Trophoblast cell (in vitro differentiated cells and primary cell): ENCODE measurements at places on chromosomes 7 and 10.

GRCh38 chr10:3074145-3074665 lies 6.9 kb downstream of the PFKP start:
- DNase-seq = peak; percentile 94

DNA sequence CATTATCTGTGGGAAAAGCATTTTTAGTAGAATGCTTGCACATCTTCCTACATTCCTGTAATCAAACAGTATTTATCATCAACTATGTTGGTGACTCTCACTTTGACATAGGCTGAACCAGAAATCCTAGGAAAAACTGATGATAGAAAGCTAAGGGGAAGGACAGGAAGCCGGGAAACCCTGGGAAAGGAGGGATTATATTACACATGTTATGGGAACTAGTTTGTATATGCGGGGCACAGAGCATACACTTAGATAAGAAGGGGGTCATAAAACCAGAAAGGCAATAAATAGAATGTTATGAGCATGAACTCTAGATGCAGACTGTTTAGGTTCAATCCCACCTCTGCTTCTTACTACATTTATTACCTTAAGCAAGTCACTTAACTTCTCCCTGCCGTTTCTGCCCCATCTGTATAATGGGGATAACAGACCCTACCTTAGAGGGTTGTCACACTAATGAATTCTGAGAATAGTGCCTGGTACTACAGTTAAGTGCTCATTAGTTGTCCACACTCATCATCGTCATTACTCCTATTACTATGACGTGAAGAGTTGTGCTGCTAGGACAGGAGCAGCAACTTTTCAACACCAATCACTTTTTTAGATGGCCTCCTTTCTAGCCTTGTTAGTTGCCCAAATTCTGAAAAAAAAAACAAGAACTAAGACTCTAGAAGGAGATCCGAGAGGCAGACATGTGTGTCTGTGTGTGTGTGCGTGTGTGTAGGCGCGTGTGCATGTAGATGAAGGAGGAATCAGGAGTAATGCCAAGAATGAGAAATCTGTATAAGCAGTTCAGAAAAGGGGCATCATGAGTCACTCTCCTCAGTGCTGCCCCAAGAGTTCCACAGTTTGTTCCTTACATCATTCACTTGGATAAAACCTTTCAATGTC lies 52.2 kb downstream of the KMT2C start:
- no peak for DNase-seq

DNA sequence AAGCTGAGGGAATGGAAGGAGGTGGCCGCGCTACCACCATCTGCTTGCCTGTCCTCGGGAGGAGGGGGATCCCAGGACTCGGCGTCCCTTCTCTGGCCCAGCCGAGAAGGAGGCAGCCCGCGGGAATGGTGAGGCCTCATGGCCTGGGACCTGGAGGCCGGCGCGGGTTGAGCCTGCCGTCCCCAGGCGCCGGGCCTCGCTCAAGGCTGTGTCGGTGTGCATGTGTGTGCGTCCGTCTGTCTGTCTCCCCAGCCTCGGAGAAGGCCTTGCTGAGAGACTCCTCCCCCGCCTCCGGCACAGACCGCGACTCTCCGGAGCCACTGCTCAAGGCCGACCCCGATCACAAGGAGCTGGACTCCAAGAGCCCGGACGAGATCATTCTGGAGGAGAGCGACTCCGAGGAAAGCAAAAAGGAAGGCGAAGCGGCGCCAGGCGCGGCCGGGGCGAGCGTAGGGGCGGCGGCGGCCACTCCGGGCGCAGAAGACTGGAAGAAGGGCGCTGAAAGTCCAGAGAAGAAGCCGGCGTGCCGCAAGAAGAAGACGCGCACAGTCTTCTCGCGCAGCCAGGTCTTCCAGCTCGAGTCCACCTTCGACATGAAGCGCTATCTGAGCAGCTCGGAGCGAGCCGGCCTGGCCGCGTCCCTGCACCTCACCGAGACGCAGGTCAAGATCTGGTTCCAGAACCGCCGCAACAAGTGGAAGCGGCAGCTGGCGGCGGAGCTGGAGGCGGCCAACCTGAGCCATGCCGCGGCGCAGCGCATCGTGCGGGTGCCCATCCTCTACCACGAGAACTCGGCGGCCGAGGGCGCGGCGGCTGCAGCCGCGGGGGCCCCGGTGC lies 1.3 kb downstream of the HMX3 start:
- no peak for DNase-seq

- no peak for DNase-seq
Observed at GRCh38 chr10:86127274-86127819, 239.2 kb downstream of the GRID1 start.

DNA sequence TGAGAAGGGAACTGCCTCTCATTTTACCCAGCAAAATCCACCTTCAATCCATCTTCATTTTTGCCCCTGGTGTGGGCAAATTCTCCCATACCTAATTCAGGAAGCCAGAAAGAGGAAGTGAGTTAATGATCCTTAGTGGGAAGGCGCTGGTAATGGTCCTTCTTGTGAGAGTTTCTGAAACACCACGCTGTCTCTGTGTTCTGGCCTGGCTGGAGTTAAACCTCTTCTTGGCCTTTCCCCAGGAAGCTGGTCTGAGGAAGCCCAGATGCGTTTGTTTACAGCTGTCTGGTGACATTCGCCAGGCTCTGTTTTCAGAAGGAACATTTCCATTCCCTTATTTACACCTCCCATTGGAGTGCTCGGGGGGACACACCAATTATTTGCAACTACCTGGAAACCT lies 24.3 kb downstream of the HTRA1 start:
- peak; percentile 14 for DNase-seq

DNA sequence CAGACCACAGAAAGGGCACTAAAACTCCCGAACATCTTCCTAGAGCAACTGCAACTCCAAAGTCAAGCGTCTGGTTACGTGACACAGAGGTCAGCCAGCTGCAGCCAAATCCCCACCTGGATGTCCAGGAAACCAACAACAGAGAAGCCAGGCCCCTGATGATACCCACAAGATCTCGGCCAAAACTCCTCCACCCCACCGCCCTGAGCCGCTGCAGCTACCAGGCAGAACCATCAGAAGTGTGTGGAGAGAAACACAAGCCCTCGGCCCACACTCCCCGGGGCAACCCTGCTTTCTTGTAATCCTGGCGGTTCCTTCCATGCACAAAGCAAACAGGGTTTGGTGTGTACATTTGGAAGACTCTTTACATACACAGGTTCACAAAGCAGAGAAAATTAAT lies 8.7 kb downstream of the CHST15 start:
- DNase-seq = no peak

- no peak for DNase-seq
Observed at GRCh38 chr7:118902600-118902999, 678.1 kb downstream of the ANKRD7 start.

DNA sequence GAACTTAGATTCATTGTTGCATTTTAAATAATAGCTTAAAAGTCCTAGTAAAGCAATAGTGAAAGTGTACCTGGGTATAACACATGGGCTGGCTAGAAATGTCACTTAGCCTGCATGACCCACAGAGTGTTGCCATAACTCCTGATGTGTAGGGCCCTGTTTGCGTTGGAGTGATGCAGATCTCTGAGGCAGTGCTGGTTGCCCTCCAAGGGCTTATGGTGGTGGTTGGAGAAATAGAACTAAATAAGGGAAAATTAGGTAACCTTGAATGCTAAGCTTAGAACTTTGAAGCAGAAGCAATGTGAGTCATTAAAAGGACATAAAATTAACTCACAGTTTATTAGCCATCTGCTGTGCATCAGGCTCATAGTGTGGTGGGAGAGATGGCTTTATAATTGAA lies 105.7 kb downstream of the CCNY start:
- DNase-seq = peak; percentile 21

DNA sequence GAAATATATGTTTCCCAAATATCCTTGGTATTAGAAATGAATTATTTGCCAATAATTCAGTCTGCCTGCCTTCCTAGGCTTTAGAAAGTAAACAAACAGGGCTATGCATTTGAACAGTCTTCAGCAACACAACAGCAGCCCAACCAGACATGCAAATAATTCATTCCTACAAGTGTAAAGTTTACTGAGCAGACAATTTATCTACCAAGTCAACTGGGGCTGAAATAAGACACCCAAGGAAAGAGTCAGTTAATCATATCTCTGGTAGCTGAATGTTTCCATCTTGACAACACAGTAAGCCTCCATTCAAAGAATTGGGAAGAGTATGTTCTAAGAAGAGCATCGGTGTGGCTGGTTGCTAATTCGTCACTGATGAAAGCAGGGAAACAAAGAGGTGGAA lies 38.4 kb downstream of the AIFM2 start:
- no peak for DNase-seq

DNA sequence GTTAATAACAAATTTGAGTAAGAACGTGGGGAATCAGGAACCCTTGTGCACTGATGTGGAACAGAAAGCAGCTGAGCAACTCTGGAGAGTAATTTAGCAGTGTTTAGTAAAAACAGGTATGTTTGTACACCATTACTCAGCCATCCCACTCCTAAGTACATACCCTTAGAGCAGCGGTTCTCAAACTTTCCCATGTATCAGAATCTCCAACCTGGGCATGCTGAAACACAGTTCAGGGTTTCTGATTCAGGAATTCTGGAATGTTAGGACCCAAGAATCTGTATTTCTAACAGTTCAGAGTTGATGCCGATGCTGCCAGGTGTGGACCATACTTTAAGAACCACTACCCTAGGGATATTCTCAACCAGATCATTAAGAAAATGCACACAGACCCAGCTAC lies 5.1 kb downstream of the SGMS1 start:
- no peak for DNase-seq

- DNase-seq = no peak
Observed at GRCh38 chr10:127428385-127428980, 120.6 kb upstream of the NPS start.

DNA sequence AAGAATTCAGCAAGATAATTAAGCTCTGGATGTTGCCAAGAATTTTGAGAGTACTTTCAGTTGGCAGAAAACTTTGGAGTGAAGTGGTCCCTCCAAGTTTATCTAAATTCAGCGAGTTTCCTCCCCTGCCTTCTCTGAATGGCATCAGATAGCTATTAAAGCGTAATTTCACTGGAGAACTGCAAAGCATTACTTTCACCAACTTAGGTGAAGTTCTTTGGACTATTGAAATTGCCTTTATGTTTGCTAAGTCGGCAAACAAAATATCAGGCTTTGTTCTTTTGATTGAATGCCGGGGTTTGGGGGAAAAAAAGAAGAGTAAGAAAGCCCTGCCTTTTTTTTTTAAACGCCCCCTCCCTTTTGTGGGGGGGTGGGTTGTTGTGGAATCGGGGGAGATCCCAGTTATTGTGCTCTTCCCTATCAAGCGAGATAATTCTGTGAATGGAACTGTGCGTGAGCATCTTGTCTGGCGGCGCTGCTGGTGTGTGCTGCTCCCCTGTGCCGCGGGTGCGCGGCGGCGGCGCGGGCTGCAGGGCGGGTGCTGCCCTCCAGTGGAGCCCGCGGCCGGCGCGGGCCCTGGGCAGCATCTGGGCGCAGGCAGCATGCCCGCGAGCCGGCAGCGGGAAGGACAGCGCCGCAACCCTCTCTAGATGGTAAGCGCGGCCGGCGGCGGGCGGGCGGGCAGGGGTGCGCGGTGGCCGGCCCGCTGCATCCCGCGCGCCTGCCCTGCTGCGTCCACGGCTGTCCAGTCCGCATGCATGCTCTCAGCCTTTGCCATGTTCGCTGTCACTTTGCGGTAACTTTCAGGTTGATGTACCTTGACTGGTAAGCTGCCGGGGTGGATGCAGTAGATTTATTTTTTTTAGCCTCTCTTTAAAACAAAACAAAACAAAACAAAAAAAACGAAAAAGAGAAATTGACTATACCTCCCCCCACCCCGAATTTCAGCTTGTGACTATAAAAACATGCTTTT lies 176.5 kb downstream of the TCF7L2 start:
- DNase-seq = peak; percentile 39

- no peak for DNase-seq
Observed at GRCh38 chr7:125363873-125364272, 434.2 kb upstream of the POT1 start.

DNA sequence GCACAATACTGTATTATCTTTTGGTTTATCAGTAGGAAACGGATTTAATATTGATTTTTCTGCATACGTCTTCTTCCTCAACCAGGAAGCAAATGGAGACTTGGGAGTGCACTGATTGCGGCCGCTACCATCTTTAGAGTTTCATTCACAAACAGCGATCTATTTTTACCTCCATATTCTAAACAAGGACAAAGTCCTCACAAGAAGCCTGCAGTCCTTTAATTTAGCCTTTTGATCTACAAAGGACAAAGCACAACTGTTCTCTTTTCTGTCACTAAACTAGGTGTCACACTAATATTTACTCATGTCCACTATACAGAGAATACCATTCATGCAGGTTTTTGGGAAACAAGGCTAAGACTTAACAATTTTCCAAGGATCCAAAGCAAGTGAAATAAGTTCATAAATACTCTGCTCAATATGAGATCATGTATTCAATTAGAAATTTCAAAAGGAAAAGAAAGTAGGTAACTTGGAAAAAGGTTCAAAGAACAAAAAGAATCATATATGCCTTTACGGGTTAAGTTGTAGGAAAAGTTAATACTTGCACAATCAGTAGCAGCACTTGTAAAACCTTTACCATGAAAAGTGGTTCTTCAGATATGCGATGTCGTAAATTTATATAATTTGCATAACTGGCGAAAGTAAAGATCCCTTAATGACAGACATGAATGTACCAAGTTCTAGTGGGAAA lies 92.1 kb downstream of the UPF2 start:
- DNase-seq = no peak

GRCh38 chr10:89301232-89301631 lies 614 bp upstream of the IFIT2 start:
- peak; percentile 22 for DNase-seq

- DNase-seq = no peak
Observed at GRCh38 chr10:76231286-76231934, 800.0 kb downstream of the LRMDA start.

DNA sequence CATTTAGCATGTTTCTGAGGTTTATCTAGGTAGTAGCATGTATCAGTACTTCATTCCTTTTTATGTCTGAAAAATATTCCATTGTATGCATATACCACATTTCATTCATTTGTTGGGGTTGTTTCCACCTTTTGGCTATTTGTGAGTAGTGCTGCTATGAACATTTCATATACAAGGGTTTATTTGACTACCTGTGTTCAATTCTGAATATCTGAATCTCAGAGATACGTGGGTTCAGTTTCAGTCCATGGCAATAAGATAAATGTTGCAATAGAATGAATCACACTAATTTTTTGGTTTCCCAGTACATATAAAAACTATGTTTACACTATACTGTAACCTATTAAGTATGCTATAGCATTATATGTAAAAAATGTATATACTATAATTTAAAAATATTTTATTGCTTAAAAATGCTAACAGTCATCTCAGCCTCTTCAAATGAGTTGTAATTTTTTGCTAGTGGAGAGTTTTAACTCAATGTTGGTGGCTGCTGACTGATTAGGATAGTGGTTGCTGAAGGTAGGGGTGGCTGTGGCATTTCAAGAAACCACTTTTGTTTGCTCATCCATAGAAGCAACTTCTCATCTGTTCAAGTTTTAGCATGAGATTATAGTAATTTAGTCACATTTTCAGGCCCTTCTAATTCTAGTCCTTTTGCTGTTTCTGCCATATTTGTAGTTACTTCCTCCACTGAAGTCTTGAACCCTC lies 13.9 kb downstream of the PLEKHA1 start:
- no peak for DNase-seq

- no peak for DNase-seq
Observed at GRCh38 chr7:93559639-93560491, 14.7 kb downstream of the CALCR start.

- no peak for DNase-seq
Observed at GRCh38 chr10:75117995-75118394, 6.5 kb downstream of the SAMD8 start.
